Uterus (tissue), 4 donors: ENCODE measurements at places on chromosomes 1 and 21.

GRCh38 chr21:18603261-18603660 lies 199.7 kb upstream of the TMPRSS15 start:
- H3K27me3 ChIP-seq = peaks cover 3% of the 10 kb centered on the region
- DNase-seq = no peak
- no peak overlapping the region for H3K27ac ChIP-seq

GRCh38 chr1:2611621-2612437 lies 21.0 kb downstream of the MMEL1 start:
- no peak for DNase-seq
- no peaks in the 10 kb centered on the region for H3K36me3 ChIP-seq

DNA sequence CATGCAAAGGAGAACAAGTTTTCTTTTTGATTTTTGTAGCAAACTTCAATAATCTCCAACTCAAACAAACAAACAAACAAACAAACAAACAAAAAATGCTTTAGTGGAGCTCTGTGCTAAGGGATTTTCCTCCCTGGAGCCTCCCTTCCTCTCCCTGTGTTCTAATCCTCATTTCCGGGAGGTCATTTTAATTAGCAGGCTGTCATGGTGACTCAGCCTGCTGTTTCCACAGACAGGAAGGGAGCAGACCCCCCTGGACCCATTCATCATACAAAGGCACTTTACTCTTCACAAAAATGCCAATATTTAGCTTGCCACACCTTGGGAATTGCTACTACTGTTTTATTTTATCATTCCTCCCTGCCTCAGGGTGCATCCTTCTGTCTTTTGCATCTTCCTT lies 61.0 kb upstream of the SPATA6 start:
- no peak for DNase-seq
- H3K4me3 ChIP-seq = no peak overlapping the region
- H3K27me3 ChIP-seq = no peaks in the 10 kb centered on the region
- no peaks in the 10 kb centered on the region for H3K36me3 ChIP-seq
- no peak overlapping the region for H3K27ac ChIP-seq

DNA sequence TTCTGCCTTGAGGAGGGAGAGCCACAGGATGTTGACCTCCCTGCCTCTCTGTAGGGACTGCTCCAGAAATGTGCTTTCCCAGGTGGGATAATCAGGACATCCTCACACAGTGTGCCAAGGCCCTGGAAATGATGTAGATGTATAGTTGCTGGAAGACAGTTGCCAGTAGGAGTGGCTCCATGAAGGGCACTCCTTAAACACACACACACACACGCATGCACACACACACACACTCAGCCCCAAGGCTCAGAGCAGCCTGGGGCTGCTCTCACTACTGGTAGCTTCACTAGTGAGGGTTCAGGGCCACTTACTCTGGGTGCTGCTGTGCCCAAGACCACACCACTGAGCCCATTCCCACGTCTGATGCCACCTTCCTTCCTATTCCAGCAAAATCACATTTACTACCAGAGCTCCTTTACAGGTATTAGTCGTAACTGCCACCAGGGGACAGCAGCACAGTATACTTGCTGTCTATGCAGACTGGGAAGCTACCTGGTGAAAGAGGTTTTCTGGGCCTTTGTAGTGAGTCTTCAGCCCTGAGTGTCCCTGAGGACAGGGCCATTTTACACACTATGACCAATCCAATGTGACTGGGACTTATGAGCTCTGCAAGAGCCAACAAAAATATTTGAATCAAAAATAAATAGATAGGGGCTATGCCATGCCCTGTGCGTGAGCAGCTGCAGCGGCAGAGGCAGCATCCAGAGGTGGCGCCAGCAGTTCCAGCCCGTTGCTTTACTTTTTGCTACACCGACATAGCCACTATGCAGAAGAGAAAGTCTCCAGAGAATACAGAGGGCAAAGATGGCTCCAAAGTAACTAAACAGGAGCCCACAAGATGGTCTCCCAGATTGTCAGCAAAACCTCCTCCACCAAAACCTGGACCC lies 15.0 kb downstream of the CRNN start:
- no peaks in the 10 kb centered on the region for H3K36me3 ChIP-seq
- DNase-seq = no peak
- no peaks in the 10 kb centered on the region for H3K4me1 ChIP-seq
- no peak overlapping the region for H3K27ac ChIP-seq
- H3K27me3 ChIP-seq = no peaks in the 10 kb centered on the region
